CD4-positive, alpha-beta T cell treated with Interleukin-4 for 4 hours (primary cell): ENCODE measurements at places on chromosomes 6 and 20.

DNA sequence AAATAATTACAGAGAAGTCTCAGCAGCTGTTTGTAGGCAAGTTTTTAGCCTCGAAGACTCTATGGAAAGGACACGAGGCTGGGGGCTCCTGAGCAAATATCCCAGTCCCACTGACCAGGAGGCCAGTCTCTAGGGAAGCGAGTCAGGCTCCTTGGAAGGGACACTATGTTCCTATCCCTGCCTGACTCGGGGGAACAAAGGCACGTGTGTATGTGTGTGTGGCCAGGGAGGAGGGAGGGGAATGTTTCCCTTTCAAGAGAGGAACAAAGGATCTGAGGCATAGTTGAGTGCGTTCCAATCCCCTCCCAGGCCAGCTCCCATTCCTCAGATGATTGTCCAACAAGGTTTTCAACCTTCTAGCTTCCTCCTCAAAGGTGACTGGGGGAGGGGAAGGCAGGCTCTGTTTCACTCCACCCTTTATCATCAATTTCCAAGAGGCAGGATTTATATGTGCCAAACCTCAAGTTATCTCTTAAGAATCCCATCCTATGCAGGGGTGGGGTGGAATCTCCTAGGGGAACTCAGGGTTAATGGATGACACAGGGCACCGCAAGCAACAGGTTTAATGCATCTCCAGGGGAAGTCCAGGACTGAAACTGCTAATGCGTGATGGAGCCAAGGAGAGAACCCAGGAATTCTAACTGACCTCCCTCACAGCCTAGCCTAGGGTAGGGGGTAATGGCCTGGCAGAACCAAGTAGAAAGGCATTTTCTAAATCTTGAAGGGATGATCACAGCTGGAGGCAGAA, 9.9 kb downstream of the BCL2L1 start:
- DNase-seq: no peak

- DNase-seq: no peak
Measured at GRCh38 chr6:164911873-164912580, 397.4 kb downstream of the C6orf118 start.

DNA sequence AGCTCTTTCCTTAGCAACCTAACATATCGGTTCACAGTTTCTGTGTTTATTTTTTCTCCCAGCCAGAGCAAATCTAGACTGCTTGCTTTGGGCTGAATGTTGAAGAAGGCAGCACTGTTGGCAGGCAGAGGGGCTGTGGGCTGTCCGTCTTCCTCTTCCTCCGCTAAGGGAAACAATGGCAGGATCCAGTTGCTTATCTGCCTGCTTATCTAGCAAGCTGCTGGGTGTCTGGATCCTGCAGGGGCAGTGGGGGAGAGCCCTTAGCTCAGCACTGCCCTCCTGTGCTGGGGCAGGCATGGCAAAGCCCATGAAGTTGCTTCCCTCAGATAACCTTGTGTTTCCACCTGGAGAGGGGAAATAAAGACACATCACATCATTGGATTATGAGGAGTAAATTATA, 92.7 kb upstream of the CD93 start:
- no peak for DNase-seq

GRCh38 chr6:30061858-30062458, 893 bp downstream of the POLR1H start:
- peak; percentile 55 for DNase-seq

DNA sequence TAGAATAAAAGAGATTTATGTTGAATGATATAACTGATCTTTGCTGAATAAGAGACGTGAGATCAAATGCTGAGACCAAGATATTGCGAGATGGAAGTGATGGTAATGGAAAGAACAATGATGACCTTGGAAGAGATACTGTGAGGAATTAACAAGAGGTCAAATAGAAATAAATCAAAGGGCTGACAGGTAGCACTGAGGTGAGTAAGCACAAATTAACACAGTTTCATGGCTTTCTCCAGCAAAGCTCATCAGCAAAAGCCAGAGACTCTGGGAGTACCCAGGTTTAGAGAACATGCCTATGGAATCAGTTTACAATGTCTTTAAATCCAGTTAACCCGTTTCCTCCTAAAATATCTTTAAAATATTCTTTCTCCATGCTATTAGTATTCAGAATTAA, 53.3 kb downstream of the POU3F2 start:
- no peak for DNase-seq

GRCh38 chr6:52517502-52518278, 59.2 kb downstream of the TRAM2 start:
- DNase-seq: no peak
